ENCODE measurements at places on chromosomes 5 and 9. TPM values are rescaled to one million over a fixed set of nuclear protein-coding genes. Genes with fewer than 3 reads are reported as not detected.

Gene TIMD4
- polyA plus RNA-seq, result 2.0 TPM

Gene WWC1
- polyA plus RNA-seq, result 1.0 TPM

Gene ARID3C
- 0.18 TPM for polyA plus RNA-seq

Gene B4GALT1
- polyA plus RNA-seq, result 38.4 TPM

Gene NRARP
- 3.9 TPM for polyA plus RNA-seq

Gene TMC1
- polyA plus RNA-seq, result 1.1 TPM

Gene KIF24
- polyA plus RNA-seq, result 17.2 TPM

Gene NR3C1
- 60.2 TPM for polyA plus RNA-seq
